AML-193 (cell line): ENCODE measurements at places on chromosomes 16 and 17.

DNA sequence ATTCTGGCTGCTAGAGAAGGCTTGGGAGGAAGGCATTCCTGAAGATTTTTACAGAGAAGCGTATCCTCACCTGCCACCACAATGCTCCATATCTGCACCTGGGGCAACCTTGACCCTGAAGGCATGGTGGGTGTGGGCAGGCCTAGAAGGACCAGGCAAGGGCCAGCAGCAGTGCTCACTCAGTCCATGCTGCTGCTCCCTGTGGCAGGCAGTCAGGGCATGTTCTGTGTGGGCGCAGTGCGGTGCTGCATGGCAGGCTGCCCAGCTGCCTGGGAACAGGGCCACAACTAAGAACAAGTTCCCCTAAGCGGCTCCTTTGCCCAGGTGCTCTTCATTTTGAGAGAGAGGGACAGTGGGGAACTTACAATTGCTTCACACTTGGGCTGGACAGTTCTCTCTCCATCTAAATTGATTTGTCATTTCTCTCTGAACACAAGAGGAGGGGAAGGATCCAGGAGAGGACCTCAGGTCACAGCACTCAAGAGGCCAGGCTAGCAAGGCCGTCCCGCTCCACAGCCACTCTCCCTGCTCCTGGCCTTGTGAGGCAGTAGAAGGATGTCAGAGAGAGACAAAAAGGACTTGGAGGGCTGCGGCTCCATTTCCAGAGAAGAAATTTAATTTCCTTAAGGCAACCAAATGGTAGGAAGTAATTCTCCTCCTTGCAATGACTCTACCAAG is 158.8 kb downstream of the AATF start:
- DNase-seq: no peak

- DNase-seq: no peak
Measured at GRCh38 chr17:66240013-66240412, 10.8 kb upstream of the APOH start.

GRCh38 chr16:85781695-85782370 is 17.5 kb downstream of the EMC8 start:
- no peak for DNase-seq

GRCh38 chr16:56852401-56852730 is 12.6 kb upstream of the SLC12A3 start:
- DNase-seq: no peak

DNA sequence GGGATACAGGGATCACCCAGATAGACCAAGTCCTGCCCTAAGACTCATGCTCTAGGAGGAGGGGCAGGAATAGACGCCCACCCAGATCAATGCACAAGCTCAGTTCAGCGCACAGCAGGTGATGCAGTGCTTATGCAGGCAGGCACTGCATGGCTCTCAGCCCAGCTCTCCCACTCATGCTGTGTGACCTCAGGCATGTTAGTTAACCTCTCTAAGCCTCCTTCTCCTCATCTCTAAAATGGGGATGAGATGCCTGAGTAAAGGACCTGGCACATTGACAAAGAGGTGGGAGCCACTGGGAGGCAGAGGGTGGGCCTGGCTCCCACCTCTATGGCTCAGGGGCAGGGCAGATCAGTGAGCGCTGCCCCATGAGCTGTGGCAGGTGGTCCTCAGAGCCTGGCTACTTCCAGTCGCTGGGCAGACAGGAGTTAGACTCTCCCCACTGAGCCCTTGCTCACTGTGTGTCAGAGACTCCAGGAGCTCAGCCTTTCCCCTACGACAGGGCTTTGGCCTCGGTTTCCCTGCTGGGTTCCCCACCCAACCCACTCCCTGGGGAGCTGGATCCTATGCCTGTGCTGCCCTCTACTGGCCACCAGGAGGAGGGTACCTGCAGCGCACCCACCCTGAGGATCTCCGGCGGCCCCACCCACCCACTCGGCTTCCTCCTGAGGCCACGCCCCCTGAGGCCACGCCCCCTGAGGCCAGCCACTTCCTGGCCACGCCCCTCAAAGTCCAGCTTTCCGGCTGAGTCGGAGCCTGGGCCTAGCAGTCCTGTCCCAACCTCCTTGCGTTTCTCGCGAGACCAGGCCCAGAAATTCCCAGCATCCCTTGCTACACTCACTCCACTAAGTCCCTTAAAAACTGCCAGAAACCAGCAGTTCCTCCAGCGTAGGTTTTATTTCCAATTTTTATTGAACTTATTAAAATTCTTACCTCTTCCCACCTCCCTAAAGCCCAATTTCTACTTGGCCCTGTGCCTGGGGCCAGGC is 196.1 kb downstream of the GSG1L start:
- DNase-seq: peak; percentile 17

- no peak for DNase-seq
Measured at GRCh38 chr17:50769884-50770283, 2.6 kb upstream of the ANKRD40CL start.

DNA sequence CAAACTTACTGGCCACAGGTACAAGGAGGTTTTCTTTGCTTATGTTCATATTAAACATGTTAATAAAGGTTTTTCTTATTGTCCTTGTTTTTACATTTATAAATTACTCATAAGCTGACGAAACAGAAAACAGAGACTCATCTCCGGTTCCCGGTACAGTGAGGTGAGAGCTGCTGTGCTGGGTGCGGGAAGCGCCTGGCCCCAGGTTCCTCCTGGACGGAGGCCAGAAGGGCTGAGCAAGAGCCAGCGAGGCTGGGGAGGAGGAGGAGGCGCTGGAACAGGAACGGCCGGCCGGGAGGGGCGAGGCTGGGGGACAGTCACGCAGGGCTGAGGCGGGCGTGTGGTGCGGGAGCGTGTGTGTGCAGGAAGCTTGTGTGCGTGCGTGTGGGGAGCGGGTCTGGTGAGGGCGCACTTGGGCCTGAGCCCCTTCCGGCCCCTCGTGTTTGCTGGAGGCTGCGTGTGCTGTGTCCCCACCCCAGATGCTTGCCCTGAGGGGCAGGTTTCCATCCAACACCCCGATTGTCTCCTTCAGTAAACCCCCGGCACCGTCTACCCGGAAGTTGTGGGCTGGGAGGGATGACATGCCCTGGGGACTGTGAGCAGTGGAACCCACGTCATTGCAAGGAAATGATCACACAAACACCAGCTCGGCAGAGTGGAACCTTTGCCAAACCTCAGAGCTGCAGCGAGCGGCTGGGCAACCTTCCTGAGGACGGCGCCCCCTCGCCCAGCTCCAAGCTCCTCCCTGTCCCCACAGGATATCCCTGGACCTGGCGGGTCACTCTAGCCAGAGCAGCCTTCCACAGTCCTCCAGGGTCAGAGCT is 19.5 kb downstream of the CD7 start:
- DNase-seq: peak; percentile 95

GRCh38 chr16:8587065-8587464 is 3.2 kb downstream of the TMEM114 start:
- DNase-seq: no peak

DNA sequence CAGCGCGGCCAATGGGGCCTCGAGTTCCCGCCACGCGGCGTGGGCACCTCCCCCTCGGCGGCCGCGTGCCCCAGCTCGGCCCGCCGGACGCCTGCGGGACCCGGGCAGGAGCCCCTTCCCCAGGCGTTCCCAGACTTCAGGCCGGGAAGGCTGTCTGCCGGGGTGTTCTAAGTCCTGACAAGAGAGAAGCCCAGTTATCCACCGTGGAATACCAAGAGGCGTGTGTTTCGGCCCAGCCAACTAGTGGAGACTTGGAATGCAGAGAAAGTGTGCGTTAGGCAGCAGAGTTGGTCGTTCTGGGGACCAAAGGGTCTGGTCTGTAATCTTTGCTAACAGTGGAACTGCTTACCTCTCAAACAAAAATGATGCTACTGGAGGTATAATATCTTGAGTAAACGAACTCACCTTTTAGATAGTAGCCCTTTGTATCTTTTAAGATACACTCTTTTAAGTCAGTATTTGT is 251 bp upstream of the HSF5 start:
- no peak for DNase-seq

- no peak for DNase-seq
Measured at GRCh38 chr17:57466017-57466471, 209.7 kb downstream of the MSI2 start.
